ENCODE measurements at places on chromosomes 13 and 19.

DNA sequence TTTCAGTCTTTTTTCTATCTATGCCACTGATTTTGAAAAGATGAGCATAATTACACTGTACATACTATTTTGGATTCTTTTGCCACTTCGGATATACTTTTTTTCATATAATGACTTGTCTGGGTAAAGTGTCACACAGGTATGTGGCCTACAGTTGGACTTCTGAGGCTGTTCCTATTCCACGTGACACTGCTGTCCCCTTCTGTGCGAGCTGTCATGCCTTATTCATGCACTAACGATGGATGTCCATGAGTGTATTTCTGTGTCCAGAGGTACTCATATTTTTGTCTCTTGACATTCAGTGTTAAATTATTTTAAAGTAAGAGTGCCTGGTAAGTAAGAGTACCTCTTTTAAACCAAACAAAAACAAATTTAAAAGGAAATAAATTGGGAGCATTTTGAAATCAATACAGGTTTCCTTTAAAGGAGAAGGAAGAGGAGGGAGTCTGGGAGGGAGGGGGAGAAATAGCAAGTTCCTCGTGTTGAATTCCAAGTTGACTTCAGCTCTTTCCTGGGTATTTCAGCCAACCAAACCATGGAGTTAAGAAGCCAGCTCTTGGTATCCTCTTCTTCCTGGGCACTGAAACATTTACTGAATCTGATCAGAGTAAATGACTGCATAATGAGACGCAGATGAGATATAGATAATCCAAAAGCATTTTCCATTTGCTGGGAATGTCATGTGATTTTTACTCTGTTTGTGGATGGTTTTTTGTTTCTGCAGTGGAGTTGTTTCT, 61.3 kb downstream of the TNFRSF19 start:
- DNase-seq = no peak

DNA sequence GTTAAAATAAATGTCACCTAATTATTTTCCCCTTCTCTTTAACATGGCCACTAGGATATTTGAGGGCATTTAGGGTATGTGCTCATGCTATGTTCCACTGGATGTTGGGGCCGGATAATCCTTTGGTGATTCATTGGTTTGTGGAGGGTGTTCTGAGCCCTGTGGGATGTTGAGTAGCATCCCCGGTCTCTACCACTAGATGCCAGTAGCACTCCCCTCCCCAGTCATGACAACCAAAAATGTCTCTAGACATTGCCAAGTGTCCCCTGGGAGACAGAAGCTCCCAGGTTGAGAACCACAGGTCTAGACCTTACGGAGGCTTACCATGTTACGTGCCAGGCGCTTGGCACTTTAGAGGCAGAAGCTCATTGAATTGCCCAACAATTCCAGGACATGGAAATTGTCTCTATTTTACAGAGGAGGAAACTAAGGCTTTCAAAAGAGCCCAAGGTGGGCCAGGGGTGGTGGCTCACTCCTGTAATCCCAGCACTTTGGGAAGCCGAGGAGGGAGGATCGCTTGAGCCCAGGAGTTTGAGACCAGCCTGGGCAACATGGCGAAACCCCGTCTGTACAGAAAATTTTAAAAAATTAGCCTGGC, 14.1 kb downstream of the SHANK1 start:
- DNase-seq = no peak

DNA sequence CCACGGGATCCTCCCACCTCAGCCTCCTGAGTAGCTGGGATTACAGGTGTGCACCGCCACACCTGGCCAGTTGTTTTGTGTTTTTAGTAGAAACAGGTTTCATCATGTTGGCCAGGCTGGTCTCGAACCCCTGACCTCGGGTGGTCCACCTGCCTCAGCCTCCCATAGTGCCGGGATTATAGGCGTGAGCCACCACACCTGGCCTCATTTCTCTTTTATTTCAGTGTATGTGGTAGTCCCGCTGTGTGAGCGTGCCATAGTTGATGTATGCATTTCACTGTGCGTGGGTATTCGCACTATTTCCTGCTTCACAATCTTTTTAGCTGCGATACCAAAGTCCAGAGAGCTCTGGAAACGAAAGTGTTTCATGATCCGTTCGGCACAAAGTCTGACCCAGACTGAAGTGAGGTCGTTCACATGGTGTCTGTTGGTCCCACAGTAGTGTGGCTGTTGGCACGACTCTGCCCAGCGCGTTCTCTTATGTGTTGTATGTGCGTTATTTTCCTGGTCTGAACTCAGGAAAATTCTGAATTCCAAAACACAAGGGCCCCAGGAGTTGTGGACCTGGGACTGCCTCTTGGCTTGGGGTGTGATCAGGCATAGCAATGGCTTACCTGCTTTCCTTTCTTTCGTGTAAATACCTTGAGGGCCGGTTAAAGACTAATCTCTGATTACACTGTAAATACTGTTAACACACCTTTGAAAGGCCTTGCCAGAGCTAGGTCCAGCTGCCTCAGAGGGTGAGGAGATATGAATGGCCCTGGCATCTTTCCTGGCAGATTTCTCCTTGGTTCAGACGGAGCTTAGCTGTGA, 8.6 kb downstream of the EPN1 start:
- DNase-seq = no peak

DNA sequence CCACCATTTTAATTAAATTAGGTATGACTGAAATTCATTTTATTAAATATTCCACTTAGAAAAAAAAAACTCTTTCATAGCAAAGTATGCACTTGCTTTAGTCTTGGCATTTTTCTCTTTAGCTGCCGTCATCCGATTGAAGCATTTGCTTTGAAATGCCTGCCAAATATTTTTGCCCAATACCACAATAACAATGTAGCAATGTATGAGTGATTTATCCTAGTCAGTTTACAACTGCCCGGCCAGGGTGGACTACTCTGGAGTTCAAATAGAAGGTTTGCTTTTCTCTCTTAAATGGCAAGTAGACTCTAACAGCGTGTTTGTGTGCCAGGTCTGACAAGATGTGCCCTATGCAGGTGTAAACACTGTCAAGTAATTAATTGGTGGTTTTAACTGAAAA, 675.3 kb upstream of the SGCG start:
- no peak for DNase-seq

DNA sequence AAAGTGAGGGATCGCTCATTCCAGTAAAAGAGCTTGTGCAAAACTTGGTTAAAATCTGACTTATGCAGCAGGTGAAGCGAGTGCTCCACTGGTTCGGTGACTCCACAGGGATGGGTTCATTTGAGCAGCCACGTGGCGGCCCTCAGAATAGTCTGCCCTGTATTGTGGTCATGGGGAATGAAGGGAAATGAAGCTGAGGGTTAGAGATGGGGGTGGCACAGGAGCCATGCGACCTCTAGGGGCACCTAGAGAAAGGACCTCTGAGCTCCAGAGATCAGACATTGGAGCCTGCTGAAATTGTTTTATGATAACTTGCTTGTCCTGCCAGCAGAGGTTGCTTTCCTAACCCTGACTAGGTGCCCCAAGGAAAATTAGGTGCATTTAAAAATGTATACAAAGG, 26.6 kb downstream of the CBY2 start:
- DNase-seq = no peak

- no peak for DNase-seq
Measured at GRCh38 chr13:95155093-95155492, 146.2 kb downstream of the ABCC4 start.

DNA sequence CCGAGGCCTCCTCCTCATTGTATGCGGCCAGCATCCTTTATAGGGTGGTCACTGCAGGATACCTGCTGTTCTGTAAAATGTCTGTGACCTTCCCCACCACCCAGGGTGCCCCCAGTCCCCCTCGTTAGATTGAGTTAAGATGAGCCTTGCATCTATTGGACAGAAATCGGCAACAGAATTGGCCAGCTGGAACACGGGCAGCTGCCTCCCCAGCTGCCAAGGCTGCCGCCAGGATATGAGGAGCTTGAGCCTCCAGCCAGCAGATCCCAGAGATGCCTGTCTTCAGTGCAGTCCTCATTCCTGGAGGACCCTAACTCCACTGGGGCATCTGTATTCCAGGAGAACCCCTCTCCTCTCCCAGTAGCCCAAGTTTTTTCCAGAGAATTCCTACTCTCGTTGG, 463.0 kb downstream of the TSHZ3 start:
- DNase-seq = no peak

DNA sequence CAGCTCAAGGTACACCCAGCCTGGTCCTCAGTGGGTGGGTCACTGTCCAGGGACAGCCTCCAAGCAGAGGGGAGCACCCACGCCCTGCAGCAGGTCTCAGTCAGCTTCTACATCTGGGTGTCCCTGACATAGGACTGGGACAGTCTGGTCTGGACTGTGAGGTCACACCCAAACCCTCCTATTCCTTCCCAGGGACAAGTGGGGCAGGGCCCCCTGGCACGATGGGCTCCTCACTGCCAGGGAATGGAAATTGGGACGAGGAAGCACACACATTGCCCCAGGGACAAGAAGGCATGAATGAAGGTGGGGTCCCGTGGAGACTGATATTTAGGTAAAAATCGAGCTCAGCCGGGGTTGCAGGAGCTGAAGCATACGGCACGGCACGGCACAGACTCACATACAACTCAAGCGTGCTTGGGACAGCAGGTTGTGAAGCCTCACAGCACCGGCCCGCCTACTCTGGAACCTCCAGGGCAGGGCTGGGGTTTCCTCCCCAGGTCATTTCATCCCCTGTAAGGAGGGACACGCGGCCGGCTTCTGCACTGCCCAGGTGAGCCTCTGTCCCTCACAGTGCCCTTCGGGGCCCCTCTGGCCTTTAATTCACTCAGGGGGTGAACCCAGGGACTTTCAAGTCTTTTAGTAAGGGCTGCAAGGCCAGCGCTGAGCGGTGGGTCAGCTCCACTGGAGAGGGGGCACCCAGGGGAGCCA, 3.5 kb downstream of the PNMA8B start:
- DNase-seq = no peak

GRCh38 chr13:98994896-98995295, 17.0 kb upstream of the DOCK9 start:
- DNase-seq = no peak

GRCh38 chr19:35554076-35554475, 8.7 kb downstream of the TMEM147 start:
- DNase-seq = no peak

GRCh38 chr19:8001651-8001994, 3.8 kb downstream of the ELAVL1 start:
- no peak for DNase-seq

- DNase-seq = no peak
Measured at GRCh38 chr13:49980266-49980665, 16.6 kb upstream of the TRIM13 start.

DNA sequence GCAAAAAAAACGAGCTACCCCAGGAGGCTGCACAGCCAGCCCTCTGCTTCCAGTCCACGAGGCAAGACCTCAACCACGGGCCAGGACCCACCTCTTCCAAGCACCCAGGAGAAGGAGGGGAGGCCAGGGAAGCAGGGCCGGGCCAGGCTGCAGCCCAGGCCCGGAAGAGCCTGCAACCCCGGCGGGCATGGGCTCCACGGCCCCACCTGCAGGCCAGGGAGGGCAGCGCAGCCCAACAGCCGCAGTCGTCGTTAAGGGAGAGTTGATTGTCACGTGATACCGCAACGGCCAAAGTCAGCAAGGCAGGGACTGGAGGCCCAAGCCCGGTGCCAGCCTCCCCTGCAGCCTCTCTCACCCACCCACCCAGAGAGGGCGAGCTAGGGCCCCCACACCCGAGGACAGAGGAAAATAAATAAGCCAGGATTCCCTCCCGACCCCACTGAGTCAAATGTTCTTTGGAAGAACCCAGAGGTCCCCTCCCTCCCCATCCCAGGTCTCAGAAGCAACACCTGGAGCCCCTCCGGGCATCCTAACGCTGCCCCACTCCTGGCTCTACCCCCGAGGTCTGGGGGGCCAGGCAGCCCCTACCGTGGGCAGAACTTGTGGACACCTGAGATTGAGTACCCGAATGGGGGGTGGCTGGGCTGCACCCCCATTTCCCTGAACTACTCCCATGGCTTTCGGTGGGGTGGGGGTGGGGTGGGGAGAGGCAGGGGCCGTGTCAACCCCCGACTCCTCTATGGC, 5.2 kb upstream of the REXO1 start:
- DNase-seq = no peak

GRCh38 chr19:5244351-5244750, 96.3 kb downstream of the PTPRS start:
- no peak for DNase-seq

DNA sequence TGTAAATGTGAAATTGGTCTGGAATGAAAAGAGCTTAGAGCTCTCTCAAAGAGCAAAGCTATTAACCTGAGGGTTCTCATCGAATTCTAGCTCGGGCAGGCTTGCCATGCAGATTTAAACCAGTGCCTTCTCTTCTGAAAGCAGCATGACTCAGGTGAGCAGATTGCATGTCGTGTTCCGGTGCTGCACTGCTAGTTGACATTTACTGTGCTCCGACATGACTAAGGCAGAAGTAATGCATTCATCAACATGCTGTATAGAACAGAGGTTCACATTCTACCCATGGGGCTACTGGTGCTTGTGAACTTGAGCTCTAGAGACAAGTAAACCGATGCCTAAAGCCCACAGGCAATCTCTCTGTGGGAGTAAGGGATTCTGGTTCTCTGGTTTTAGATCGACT, 947.7 kb downstream of the EFNB2 start:
- DNase-seq = no peak

- DNase-seq = no peak
Measured at GRCh38 chr13:39401756-39402155, 201.2 kb downstream of the LHFPL6 start.

DNA sequence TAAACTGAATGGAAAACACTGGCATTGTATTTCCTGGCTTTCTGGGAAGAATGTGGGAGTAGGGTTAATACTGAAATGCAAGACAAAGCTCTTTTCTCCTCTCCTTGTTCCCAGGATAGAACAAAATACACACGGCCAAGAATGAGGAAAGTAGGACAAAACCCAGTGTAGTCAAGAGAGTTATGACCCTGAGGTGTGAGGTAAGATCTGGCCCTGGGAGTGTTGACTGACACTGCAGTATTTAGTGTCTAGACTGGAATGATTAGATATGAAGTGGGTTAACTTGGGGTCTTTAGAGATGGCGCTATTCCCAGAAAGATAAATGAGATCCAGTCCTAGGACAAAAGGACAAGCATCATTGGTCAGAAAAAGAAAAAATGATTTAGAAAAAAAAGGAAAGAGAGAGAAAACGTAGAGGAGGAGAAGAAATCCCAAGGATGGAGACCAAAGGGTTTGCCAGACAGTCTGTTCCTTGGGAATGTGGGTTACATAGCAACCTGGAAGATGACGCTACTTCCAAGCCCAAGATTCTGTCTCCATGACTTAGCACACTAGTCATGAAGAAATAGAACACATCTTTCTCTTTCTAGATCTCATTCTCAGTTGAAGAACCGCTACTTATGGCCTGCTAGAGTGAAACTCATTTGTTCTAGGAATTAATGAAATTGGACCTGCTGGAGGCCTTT, 543.6 kb upstream of the GPC6 start:
- DNase-seq = no peak

All from NCI-H345 (cell line).